Left renal pelvis (tissue), 4 donors: ENCODE measurements at places on chromosomes 7 and 10. TPM values are rescaled to one million over a fixed set of nuclear protein-coding genes. Genes with fewer than 3 reads are reported as not detected.

DNA sequence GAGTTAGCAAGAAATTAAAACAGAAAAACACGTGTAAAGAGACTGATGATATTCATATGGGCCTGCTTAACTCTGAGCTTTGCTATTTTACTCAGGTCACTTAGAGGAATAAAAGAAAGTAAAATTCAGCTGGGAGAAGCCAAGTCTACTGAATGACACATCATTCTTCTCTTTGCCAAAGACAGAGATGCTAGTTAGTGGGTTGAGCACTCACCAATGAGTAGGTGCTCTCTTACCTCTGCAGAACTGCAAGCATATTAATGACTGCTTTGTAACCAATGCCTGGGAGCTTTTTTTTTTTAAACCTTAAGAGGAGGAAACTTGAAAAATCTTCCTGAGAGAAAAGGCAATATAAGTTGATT lies 44.8 kb upstream of the BAMBI start:
- DNase-seq: no peak

- DNase-seq: no peak
Observed at GRCh38 chr10:124476043-124476725, 14.6 kb downstream of the LHPP start.

DNA sequence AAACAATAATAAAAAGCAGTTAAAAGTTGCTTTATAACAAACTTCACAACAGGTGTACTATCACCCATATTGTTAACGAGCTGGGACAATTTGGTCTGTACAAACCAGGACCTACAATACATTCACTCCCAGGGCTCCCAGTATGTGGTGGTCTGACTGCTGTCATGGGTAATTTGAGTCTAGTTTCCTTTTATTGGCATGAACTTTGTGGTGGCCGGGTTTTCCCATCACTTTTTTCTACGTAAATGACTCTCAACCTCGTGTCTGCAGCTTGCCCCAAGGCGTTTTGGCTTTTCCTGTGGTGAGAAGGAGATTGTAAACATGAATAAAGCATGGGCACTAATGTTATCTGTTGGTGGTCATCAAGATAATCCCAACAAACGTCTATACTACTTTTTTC lies 118.7 kb upstream of the CDK6 start:
- no peak for DNase-seq

DNA sequence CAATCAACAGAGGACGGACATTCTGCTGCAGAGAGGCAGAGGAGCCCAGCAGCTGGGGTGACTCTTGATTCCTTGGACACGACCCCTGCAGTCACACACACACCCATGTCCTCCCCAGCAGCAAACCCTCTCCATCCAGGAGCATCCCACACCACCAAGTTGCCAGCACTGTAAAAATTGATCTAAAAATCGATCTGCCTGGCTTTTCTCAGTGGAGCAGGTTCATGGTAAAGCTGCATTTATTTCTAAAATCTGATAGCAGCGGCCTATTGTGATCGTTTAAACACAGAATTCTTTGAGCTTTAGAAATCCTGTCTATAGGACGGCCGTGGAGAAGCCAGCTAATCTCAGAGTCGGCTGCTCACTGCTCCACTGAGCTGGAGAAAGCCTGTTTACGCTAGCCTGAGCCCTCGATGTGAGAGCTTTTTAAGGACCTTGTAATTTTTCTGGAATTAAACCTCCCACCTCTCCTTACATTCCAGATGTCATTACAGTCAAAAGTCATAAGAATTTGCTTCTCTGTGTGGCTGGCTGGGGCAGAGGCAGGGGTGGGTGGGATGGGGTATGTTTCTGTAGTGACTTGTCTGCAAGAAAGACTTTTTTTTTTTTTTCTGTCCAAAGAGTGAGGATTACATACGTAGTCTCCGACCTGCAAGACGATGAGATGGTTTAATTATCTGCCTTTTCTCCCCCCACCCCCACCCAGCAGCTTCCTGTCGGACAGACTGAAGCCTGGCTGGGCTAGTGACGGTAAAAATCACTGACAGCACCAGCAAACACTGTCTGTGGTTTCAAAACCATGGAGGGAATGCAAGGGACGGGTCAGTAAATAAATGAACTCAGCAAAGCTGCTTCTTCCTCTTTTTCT lies 31.6 kb downstream of the TRIM8 start:
- no peak for DNase-seq

GRCh38 chr7:138890499-138891445 lies 90.4 kb downstream of the KIAA1549 start:
- no peak for DNase-seq

DNA sequence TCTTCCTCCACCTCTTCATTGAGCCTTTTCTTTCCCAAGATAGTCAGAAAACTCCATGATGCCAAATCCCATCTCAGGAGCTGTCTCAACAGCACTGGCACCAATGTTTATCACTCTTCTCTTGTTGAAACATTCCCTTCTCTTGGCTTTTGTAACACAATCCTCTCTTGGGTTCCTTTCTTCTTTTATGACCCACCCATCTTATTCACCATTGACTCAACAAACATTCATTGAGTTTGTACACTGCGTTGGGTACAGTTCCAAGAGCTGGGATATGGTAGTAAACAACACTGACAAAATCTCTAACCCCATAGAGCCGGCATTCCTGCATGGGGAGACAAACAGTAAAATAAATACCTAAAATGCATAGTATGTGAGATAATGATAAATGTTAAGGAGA lies 577.5 kb downstream of the INHBA start:
- no peak for DNase-seq

Gene GPR26
- polyA plus RNA-seq: not detected

Gene NUTM2D
- 10.0 TPM for polyA plus RNA-seq
